ENCODE measurements at places on chromosomes 5 and 9.
A peak's percentile ranks its signal among the peaks of the same experiment; 100 is the strongest.

DNA sequence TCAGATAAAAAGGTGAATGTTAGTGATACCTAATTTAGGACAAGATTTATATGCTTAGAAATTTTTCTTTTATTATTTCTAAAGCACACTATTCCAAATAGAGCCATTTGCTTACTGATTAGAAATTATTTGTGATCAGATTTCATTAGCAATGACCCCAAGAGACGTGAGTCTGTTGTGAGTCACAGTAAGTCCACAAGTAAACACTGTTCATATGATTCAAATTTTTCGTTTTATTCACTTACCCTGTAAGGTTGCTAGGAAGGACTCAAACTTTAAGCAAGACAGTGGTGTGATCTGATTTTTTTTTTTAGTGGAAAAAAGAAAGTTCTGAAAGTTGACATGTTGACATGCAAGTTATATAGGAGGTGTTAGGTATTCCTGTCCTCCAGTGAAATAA is 1.2 kb downstream of the CARD6 start:
- peak overlapping the region; percentile 76 for H3K27ac ChIP-seq
- DNase-seq: no peak
- peak overlapping the region; percentile 40 for H3K4me3 ChIP-seq
- no peaks in the 10 kb centered on the region for H3K4me1 ChIP-seq
- no peaks in the 10 kb centered on the region for H3K36me3 ChIP-seq

GRCh38 chr5:5658226-5658625 is 235.7 kb downstream of the ICE1 start:
- no peak overlapping the region for H3K4me3 ChIP-seq
- H3K4me1 ChIP-seq: no peaks in the 10 kb centered on the region
- H3K27ac ChIP-seq: no peak overlapping the region
- H3K27me3 ChIP-seq: no peaks in the 10 kb centered on the region
- DNase-seq: peak; percentile 35
- H3K36me3 ChIP-seq: no peaks in the 10 kb centered on the region

DNA sequence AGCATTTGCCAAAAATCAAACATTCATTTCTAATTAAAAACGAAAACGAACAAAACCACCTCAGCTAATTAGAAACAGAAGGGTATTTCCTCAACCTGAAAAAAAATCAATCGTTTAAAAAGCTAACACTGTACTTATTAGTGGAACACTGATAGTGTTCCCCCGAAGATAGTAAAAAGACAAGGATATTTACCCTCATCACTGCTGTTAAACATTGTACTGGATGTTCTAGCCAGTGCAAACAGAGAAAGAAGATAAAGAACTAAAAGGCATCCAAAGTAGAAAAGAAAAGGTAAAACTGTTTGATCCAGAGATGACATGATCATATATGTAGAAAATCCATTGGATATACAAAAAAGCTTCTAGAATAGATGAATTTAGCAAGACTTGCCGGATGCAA is 508.3 kb downstream of the DMRTA1 start:
- H3K36me3 ChIP-seq: no peaks in the 10 kb centered on the region
- no peak overlapping the region for H3K4me3 ChIP-seq
- H3K27ac ChIP-seq: no peak overlapping the region
- no peaks in the 10 kb centered on the region for H3K27me3 ChIP-seq

DNA sequence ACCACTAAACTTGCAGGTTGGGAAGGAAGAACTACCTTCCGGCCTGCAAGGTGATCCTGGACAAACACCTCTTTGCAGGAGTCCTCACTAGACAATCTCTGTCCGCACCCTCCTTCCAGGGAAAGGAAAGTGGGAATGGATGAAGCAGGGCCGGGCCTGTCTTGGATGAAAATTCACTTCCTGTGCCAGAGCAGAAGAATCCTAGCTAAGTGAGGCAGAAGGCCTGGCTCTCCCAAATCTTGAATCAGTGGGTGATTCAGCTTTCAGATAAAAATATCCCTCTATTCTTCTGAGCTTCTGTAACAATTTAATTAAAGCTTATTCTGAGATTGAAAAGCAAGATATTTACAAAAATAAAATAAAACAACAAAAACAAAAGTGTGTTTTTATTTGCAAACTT is 281.9 kb upstream of the TLE4 start:
- no peak overlapping the region for H3K27ac ChIP-seq
- no peaks in the 10 kb centered on the region for H3K36me3 ChIP-seq
- no peaks in the 10 kb centered on the region for H3K27me3 ChIP-seq
- H3K4me1 ChIP-seq: no peaks in the 10 kb centered on the region
- H3K4me3 ChIP-seq: no peak overlapping the region
- DNase-seq: no peak

GRCh38 chr9:88661759-88662158 is 126.8 kb downstream of the NXNL2 start:
- H3K27ac ChIP-seq: no peak overlapping the region
- H3K36me3 ChIP-seq: no peaks in the 10 kb centered on the region
- H3K4me1 ChIP-seq: peaks cover 6% of the 10 kb centered on the region
- no peaks in the 10 kb centered on the region for H3K27me3 ChIP-seq

GRCh38 chr5:137995749-137996128 is 37.1 kb downstream of the FAM13B start:
- H3K27me3 ChIP-seq: no peaks in the 10 kb centered on the region
- H3K27ac ChIP-seq: no peak overlapping the region
- H3K4me3 ChIP-seq: no peak overlapping the region
